Activated naive CD8-positive, alpha-beta T cell treated with anti-CD3 and anti-CD28 coated beads for 36 hours (primary cell): ENCODE measurements at places on chromosomes 3 and 15. TPM values are rescaled to one million over a fixed set of nuclear protein-coding genes. Genes with fewer than 3 reads are reported as not detected.

GRCh38 chr3:160225176-160226025 lies at the start of gene C3orf80:
C3orf80 (plus strand) TSS chr3:160225422; CDS start chr3:160225636, 214 bp downstream.
- peak; percentile 71 for DNase-seq

- no peak for DNase-seq
Observed at GRCh38 chr15:71231758-71232157, 116.5 kb downstream of the THSD4 start.

- no peak for DNase-seq
Observed at GRCh38 chr15:72948662-72949061, 103.6 kb upstream of the NEO1 start.

DNA sequence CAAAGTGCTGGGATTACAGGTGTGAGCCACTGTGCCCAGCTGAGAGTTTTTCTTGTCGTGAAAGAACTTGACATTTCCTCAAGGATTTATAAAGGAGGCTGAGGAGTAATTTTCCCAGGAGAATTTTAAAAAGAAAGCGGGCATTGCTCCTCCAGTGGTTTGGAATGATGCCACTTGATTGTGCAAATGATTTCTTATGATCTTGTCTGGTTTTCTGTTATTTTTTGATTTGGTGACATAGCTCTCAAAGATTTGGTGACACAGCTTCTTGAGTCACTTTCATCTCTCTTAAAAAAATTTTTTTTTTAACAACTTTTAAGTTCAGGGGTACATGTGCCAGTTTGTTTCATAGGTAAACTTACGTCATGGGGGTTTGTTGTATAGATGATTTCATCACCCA lies 24.6 kb upstream of the NFKBIZ start:
- DNase-seq, result no peak

Gene TEX9
- 1.6 TPM for total RNA-seq

Gene LRRC31
- total RNA-seq, result not detected
